Kidney capillary endothelial cell (primary cell): ENCODE measurements at places on chromosomes 7 and 10.
A peak's percentile ranks its signal among the peaks of the same experiment; 100 is the strongest.

DNA sequence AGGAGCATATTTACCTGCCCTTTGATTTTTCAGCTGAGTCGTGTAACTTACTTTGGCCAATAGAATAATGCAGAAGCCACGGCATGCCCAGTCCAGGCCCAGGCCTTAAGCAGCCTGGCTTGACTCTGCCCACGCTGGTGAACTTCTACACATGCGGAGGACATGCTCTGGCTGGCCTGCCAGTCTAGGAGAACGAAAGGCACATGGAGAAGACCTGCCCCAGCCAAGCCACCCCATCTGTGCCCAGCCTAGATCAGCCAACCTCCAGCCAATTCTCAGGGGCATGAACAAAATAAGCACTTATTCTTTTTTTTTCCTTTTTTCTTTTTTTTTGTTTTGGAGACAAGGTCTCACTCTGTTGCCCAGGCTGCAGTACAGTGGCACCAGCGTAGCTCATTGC lies 112.7 kb upstream of the NANOS1 start:
- DNase-seq = no peak

DNA sequence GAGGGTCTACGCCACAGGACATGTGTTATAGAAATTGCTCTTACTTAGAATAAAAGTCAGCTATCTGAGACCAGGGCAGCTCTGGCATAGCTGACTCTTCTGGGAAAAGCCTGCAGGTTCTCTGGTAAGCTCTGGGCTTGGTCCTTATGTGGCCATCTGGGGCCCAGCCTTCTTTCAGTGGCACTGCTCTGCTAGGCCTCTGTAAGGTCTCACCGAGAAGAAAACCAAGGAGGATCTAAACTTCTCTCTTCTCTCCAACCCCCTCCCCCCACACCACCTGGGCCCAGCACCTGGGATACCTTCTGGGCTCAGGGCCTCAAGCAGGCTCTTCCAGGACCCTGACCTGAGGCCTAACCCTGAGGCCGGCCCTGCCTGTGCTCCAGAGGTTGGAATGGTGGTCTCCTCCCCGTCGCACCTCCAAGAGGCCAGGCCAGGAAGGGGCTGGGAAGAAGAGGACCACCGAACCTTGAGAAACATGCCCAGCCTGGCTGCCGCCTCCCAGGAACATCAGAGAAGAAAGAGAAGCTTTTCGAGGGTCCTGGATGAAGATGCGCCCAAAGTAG lies 323.6 kb downstream of the GFRA1 start:
- no peak for DNase-seq

GRCh38 chr10:100021322-100021721 lies 11.6 kb upstream of the DNMBP start:
- no peak for DNase-seq

DNA sequence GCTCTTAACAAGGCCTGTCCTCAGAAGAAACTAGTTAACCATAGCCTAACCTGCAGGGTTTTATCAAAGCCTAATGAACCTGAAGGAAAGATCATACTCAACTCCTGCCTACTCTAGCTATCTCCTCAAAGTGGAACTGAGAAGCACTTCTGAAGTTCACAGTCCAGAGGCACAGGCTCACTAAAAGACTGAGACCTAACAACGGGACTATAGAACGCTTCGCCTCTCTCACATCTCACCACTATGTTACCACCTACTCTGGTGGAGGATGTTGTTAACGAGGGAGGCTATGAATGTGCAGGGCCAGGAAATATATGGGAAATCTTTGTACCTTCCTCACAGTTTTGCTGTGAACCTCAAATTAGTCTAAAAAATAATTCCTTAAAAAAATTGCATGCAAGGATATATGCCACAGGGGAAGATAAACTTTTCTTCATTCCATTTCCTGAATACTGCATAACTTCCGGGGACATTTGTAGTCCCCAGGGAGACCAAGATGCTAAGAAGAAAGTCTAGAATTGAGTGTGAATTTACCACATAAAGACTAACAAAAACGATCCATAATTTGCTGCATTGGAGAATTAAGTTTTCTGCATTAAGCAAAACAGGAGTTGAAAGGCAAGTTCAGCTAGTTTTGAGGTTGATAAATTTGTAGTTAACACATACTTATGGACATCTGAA lies 21.6 kb downstream of the LIPJ start:
- DNase-seq = no peak

GRCh38 chr7:150801946-150802771 lies 1.6 kb downstream of the TMEM176A start:
- DNase-seq = no peak

GRCh38 chr7:101124376-101125056 lies 2.4 kb upstream of the SERPINE1 start:
- DNase-seq = no peak

DNA sequence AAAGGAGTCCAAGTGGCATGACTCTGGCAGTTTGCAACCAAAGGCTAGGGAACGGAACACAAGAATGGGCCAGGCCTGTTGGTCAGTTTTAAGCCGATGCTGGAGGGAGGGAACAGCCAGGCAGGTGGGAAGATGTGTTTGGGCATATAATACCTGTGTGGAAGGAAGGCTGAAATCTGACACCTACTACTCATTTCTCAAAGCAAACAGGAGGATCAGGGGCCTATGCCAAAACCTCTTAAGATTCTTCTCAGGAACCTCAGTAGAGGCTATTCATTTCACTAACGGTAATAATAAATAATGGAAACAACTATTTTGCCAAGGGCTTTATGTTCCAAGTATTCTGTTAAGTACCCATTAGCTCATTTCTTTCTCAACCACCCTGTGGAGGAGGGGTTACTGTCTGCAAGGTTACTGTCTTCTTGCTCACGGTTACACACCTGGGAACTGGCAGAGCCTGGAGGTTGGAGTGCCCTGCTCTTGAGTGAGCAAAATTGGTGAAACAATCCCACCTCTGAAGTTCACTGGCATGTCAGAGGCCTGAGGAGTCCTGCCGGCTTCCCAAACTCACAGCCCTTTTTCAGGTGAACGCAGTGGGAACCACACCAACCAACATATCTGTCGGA lies 35.5 kb downstream of the GOT1 start:
- DNase-seq = no peak

DNA sequence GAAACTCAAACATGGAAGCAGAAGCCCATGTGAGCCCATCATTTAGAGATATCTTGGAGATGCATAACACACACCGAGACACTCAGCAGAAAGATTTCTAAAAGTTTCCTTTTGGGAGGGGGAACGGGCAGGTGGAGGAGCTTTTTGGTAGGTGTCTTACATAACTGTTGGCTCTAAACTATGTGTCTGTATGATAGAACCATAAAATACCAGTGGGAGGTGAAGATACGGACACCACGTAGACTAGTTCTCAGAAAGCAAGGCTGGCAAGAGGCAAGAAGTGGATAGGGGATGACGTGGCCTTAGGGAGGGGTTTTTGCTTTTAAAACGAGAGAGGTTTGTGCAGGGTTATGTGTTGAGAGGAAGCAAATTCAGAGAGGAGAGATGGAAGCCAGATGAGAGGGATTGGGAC lies 36.5 kb downstream of the IL15RA start:
- no peak for DNase-seq

DNA sequence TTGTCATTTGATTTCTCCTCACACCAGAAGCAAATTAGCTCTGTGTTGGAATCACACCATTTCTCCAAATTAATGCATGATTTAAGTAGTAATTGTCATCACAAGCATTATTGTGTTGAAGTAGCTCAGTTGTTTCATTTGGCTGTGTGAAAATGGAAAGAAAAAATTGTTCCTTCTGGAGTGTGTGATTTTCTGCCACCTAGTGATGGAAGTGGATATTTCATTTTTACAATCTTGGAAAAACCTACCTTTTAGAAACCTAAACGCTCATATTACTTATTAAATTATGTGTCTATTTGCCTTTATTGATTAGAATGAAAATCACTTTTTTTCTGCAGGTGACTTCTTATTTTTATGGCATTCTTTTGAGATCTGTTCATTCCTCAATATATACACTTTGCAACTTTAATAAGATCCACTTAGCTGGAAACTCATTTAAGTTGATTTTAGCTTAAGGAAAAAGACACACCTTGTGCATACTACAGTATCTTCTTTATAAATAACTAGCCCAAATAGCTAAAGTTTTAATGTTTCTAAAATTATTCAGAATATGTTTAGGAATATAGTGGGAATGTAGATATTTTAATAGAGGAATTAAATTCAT lies 50.0 kb downstream of the SRI start:
- peak; percentile 11 for DNase-seq

DNA sequence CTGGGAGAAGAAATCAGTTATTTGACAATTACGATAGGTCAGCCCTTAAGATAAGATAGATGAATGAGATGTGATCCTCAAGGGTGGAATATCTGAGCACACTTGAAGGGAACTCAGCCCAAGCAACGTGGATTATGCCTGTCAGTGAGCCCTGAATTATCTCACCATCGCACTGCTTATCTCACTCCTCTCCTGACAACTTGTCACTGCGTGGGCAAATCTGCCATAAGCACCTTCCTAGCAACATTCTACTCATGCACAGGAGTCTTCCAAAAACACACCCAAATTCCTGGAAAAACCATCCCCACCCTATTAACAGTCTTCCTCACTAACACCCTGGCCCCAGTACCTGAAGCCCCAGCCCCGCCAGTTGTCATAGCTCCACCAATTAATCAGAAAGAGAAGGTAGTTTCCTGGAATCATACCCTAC lies 46.5 kb upstream of the IL6 start:
- DNase-seq = no peak

DNA sequence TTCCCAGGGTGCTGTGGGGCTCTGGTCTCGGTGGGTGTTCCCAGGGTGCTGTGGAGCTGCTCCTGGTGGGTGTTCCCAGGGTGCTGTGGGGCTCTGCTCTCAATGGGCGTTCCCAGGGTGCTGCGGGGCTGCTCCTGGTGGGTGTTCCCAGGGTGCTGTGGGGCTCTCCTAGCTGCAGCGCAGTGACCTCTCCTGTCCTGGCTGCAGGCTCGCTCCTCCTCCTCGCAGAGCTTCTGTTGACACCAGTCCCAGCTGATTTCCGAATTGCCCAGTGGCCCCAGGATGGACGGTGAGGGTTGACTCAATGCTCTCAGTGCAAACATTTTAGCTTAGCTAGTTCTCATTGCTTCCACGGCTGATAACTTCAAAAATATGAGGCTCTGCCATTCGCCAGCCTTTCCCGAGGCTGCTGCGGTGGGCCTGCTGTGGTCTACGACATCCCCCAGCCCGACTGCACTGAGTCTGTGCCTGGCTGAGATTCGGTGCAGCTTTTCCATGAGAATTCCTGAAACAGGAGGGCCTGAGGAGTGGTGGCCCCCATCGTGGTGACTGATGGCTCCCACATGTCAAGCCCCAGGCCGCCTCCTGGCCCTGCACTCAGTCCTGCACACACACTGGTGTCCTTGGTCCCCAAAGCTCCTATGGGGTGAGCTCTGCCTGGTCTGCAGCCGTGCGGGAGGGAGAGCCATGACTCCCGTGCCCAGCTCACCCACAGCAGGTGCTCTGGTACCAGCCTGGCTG lies 58.3 kb upstream of the NKX6-2 start:
- no peak for DNase-seq

DNA sequence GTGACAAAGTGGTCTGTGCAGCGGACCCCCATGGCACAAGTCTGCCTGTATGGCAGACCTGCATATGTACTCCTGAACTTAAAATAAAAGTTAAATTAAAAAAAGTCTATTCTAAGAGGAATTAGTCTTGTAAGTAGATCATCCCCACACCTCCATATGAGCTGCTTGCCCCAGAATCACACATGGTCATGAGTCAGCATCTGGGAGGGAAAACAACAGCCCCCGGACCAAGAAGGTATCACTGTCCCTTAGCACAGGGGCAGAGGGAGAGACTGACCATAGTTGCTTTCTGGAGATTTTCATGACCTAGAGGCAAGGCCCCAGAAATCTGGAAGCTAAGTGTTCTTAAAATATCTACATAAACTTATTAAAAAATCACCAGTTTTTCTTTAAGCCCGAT lies 86.6 kb upstream of the PDK4 start:
- DNase-seq = no peak

DNA sequence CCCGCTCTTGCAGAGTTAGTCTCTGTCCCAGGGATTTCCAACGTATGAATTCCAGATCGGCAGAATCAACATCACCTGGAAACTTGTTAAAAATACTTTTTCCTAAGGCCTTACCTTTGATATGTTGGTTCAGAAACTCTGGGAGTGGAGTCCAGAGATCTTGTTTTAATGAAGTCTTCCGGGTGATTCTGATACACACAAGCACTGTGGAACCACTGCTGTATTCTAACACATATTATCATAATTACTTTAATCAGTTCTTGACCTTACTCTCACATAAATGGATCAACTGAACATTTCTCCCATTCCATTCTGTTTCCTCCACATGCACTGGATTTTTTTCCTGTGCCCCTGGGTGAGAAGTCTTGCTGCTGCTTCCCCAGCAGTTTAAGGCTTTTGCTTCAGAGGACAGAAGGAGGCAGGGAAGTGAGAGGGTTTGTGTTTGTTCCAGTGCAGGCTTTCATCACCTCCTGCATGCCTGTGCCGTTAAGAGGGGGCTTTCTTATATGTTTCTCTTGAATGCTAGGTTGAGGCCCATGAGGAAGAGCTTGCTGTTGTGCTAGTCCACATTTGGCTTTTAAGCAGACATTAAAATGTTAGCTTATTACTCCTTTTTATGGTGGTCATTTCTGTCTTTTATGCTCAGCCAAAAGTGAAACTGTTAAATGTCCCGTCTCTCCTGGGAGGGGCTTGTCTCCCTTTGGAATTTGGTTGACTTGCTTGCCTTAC lies 32.4 kb downstream of the CCSER2 start:
- no peak for DNase-seq

- DNase-seq = no peak
Observed at GRCh38 chr10:77599651-77600050, 38.0 kb downstream of the KCNMA1 start.

GRCh38 chr7:87912121-87912520 lies 21.9 kb upstream of the ADAM22 start:
- DNase-seq = no peak

GRCh38 chr7:146397141-146397540 lies 280.5 kb downstream of the CNTNAP2 start:
- no peak for DNase-seq

GRCh38 chr10:21681156-21681555 lies 147.1 kb downstream of the MLLT10 start:
- DNase-seq = no peak

- DNase-seq = peak; percentile 71
Observed at GRCh38 chr10:24383681-24384106, 174.8 kb downstream of the KIAA1217 start.

DNA sequence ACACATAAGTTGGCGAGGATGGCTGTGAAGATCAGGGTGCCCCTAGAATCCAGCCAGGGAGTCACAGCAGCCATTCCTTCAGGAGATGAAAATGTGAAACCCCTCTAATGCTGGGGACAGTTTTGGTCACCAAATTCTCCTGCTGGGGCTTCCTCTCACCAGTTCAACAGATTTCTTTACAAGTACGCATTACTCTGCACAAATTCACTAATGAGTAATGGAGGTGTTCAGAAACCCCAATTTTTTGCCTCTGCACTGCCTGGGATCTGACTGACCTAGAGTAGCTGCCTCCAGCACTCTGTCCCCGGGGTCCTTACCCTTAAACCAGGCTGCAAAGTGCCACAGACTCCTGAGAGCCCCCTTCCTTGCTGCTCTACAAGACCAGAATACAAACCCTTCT lies 16.1 kb downstream of the TRPV5 start:
- no peak for DNase-seq

DNA sequence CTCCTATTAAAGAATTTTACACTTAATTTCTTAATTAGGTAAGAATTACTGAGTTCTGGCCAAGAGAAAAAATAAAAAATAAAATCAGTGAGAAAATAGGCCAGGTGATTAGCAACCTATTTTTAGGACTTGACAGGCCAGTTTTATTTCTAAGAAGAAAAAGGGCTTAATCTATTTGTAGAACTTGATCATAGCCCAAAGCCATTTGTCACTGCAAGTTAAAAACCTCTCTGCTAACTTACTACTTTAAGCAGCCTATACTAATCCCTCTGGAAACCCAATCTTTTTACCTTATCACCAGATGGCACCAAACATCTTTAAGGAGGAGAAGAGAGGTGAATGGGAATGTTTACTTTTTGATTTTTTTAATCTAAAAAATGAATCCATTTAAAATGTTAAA lies 222.1 kb upstream of the RHOBTB1 start:
- no peak for DNase-seq
